Uterus (tissue), 4 donors: ENCODE measurements at places on chromosomes 3 and 15. TPM values are rescaled to one million over a fixed set of nuclear protein-coding genes. Genes with fewer than 3 reads are reported as not detected.

The CMC1 gene
- total RNA-seq = 5.5 TPM

The TRIM59 gene
- total RNA-seq = not detected

The BAHD1 gene
- 5.0 TPM for total RNA-seq

DNA sequence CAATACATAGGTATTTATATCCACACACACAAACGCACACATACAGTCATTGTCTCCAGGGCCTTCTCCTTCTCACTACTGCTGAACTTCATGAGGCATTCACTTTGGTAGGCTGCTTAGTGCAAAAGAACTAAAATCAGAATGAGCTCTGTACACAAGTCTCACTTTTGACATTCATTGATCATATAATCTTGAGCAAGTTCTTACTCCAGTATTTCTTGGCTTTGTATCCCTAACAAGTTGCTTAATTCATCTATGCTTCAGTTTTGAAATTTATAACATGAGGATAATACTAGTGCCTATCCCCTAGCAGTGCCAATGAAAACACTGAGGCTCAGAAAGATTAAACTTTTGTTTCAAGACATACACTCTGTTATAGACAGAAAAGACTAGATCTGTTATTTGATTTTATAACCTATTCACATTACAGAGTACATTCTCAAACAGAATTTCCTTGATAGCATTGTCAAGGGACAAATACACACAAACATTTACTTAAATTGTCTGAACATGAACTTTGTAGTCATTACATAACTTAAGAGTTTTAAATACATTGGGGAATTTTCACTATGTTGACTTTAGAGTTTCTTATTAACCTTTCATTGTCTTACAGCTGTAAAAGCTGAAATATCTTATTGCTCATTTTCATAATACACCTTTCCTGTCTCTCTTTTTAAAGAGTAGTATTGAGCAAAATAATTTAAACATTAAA lies 55.0 kb upstream of the SI start:
- no peaks in the 10 kb centered on the region for H3K36me3 ChIP-seq
- H3K27ac ChIP-seq = no peak overlapping the region
- no peak for DNase-seq
- H3K27me3 ChIP-seq = no peaks in the 10 kb centered on the region
- H3K4me3 ChIP-seq = no peak overlapping the region

The NR2E3 gene
- not detected for total RNA-seq

DNA sequence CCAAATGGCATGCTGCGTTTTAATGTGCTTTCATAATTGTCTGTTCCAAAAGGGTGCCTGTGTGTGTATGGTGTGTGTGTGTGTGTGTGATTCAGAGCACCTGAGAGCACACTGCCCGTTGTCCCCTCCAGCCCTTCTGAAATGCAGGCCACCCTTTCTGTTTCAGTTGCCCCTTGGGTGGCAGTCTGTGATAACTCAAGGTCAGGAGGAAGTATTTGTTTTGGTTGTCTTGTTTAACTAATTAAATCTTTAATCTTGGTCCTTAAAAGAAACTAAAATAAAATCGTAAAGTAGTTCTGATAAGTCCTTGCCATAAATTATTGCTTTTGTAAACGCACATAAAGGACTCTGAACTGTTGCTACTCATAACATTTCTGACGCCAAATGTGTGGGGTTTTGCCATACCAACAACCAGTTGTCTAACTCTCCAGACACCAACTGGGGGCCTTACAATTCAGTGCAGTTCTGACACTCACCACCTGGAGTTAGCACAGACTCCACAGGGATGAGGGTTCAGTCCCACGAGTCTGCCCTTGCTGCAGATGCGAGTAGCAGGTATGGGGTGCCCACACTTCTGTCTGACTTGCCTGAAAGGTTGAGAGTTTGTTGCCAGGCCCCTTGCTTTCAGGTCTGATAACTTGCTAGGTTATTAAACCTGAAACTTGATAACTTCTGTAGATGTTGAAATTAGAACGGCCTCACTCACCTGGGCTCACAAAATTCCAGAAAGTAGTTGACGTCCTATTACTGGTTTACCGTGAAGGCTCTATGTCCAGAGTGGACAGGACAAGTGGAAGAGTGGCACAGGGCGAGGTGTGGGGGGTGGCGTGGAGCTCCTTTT lies 157.3 kb downstream of the IGF1R start:
- no peak overlapping the region for H3K27ac ChIP-seq
- no peaks in the 10 kb centered on the region for H3K36me3 ChIP-seq
- no peak overlapping the region for H3K4me3 ChIP-seq
- no peak for DNase-seq

GRCh38 chr3:149080699-149081091 lies 5.6 kb downstream of the HLTF start:
- DNase-seq = no peak
- H3K4me1 ChIP-seq = peaks cover 9% of the 10 kb centered on the region
- no peak overlapping the region for H3K27ac ChIP-seq
- H3K27me3 ChIP-seq = no peaks in the 10 kb centered on the region
- H3K36me3 ChIP-seq = no peaks in the 10 kb centered on the region

- no peaks in the 10 kb centered on the region for H3K4me1 ChIP-seq
- no peaks in the 10 kb centered on the region for H3K36me3 ChIP-seq
- no peaks in the 10 kb centered on the region for H3K27me3 ChIP-seq
- no peak overlapping the region for H3K27ac ChIP-seq
- H3K4me3 ChIP-seq = no peak overlapping the region
- no peak for DNase-seq
Observed at GRCh38 chr3:108953210-108953609, 469 bp downstream of the GUCA1C start.

DNA sequence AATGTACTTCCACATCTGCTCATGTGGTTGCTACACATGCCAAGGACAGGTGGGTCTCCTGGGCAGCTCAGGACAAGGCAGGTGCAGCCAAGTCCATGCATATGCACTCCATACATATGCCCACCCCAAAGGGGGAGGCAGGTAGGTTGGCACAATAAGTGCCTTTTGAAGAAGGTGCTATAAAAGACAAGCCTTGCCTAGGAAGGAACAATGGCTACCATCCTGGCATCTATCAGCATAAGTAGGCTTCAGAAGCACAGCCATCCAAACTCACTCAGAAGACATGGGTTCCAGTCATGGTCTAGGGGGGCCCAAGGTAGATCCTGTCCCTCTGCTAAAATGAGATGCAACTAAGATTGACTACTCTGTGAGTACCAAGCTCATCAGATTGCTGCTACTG lies 34.6 kb downstream of the NBEAL2 start:
- H3K27me3 ChIP-seq = no peaks in the 10 kb centered on the region
- no peaks in the 10 kb centered on the region for H3K36me3 ChIP-seq
- no peak for DNase-seq
- peaks cover 4% of the 10 kb centered on the region for H3K4me1 ChIP-seq

DNA sequence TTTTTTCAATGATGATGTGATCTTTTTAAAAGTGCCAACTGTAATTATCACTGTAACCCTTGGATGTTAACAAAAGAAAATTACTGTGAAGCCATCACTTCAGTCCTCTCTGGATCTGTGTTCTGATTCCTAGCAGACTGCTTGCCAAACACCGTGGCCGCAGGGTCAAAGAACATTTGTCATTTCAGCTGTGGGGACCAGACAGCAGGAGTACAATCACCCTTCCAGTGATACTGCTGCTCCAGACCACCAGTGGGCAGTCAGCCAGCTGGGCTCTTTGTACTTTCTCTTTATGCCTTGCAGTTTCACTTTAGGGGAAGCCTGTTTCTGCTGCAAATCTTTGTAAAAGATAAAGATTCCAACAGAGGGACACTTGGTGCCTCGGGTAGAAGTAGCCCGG lies 770.0 kb downstream of the GRM7 start:
- H3K36me3 ChIP-seq = no peaks in the 10 kb centered on the region
- H3K27ac ChIP-seq = no peak overlapping the region
- H3K27me3 ChIP-seq = no peaks in the 10 kb centered on the region
- DNase-seq = no peak

The BNC1 gene
- total RNA-seq = 2.1 TPM

GRCh38 chr15:45050587-45050986 lies 27.6 kb downstream of the SORD start:
- H3K27ac ChIP-seq = no peak overlapping the region
- no peak for DNase-seq
- no peaks in the 10 kb centered on the region for H3K4me1 ChIP-seq
- no peaks in the 10 kb centered on the region for H3K36me3 ChIP-seq
- no peaks in the 10 kb centered on the region for H3K27me3 ChIP-seq

DNA sequence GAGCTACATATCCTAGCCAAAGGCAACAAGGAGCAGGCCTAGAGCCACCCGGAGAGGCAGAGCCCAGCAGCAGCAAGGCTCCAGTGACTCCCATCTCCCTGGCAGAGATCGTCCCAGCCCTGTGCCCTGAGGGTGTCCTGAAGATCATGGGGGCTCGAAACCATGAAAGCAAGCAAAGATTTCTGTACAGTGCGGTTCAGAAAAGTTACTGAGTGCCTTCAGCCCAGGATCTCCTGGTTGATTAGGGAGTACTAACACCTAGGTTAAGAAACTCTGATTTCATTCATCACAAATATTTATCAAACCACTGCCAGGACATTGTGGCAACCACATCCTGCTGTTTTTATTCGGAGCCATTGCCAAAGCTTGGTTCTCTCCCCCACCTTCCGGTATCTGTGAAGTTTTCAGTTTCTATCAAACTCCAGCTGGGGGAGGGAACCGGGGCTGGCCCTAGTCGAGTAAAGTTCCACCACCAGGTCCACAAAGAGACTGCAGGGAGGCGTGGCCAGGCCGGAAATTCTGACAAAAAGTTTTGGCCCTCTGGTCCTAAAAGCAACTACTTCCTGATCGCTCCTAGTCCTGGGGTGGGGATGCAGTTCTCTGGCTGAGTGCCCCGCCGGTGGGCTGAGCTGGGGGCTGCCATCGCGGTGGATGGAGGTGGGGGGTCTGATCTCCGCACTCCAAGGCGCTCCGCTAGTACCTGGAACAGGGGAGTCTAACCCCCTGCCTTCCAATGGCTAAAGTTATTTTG lies 1.2 kb downstream of the RAB43 start:
- peak overlapping the region; percentile 95 for H3K27ac ChIP-seq
- peak overlapping the region; percentile 56 for H3K4me3 ChIP-seq
- DNase-seq = peak; percentile 84
- no peaks in the 10 kb centered on the region for H3K4me1 ChIP-seq
- H3K36me3 ChIP-seq = no peaks in the 10 kb centered on the region

- H3K27ac ChIP-seq = no peak overlapping the region
- H3K4me3 ChIP-seq = no peak overlapping the region
- no peak for DNase-seq
- no peaks in the 10 kb centered on the region for H3K27me3 ChIP-seq
- no peaks in the 10 kb centered on the region for H3K4me1 ChIP-seq
Observed at GRCh38 chr3:68802111-68802870, 130.1 kb downstream of the TAFA4 start.

The CDHR4 gene
- not detected for total RNA-seq

DNA sequence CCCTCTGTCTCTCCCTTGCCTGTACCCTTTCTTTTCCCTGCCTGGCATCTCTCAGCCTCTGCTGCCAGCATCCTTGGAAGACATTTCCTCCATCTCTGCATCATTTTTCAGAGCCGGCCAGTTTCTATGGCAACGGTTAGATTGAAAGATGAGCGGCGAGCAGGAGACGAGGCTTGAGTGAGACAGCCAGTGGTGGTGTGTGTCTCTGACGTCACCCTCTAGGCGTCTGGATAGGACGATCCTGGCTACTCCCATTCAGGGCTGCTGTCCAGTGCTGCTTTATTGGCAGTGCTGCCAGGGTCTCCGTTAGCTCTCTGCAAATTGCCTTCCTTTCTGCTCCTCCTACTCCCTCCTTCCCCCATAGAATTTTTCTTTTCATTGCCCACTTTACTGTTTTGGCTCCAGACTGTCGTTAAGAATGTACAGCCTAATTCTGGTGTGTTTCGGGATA lies 57.9 kb downstream of the TRAK1 start:
- DNase-seq = peak; percentile 65
- no peaks in the 10 kb centered on the region for H3K4me1 ChIP-seq
- no peak overlapping the region for H3K27ac ChIP-seq
- no peak overlapping the region for H3K4me3 ChIP-seq
- no peaks in the 10 kb centered on the region for H3K27me3 ChIP-seq

DNA sequence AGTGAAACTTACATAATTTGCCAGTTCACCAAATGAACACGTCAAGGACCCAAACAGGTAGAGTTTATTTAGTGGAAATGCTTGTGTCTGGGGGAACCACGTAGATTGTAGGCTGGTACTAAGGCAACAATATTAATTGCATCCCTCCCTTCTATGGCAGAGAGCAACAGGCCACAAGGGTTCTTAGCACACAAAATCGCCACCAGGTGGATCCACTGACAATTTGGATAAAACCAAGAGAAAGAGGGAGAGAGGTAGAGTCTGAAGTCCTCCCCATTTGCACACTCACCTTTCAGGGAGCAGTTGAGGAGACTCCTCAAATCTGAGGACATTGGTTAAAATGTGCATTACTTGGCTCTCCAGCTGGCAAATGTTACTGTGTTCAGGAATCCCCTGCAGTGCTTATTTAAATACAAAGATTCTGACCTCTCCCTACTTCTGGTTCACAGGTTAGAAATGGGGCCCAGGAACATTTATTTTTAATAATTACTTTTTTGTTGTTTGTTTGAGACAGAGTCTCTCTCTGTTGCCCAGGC lies 181.0 kb upstream of the FEZF2 start:
- DNase-seq = no peak
- H3K36me3 ChIP-seq = no peaks in the 10 kb centered on the region
- H3K27ac ChIP-seq = no peak overlapping the region
- no peaks in the 10 kb centered on the region for H3K4me1 ChIP-seq
- no peak overlapping the region for H3K4me3 ChIP-seq

The LEKR1 gene
- total RNA-seq = 0.26 TPM

GRCh38 chr15:82807920-82808633 lies 1.4 kb upstream of the WHAMM start:
- no peaks in the 10 kb centered on the region for H3K27me3 ChIP-seq
- DNase-seq = no peak
- no peak overlapping the region for H3K27ac ChIP-seq
- H3K4me3 ChIP-seq = no peak overlapping the region

GRCh38 chr3:146594843-146595482 lies 10.2 kb downstream of the PLSCR5 start:
- H3K27ac ChIP-seq = no peak overlapping the region
- no peaks in the 10 kb centered on the region for H3K36me3 ChIP-seq
- no peak overlapping the region for H3K4me3 ChIP-seq
- no peaks in the 10 kb centered on the region for H3K27me3 ChIP-seq
- H3K4me1 ChIP-seq = no peaks in the 10 kb centered on the region

DNA sequence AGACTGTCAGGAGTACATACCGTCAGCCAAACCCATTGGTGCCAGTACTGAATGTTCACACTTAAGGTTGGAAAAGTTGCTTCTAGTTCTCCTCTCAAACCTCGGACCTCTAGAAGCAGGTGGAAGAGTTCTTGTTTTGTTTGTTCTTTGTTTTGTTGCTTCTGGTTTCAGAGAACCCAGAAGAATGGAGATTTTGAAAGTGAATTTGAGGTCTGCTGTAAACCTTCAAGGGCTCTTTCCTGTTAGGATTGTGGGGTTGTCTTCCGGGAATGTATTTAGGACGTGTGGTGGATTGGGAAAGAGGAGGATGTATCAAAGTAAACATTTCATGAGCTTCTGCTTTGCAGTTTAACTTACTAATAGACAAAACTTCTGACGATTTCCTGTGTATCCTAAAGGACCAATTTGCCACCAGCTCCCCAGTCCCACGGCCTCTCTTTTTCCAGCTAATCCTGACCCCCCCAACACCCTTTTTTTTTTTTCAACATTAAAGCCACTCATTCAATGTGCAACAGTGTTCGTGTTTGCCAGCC lies 50.3 kb downstream of the FILIP1L start:
- H3K27ac ChIP-seq = no peak overlapping the region
- H3K4me1 ChIP-seq = no peaks in the 10 kb centered on the region
- DNase-seq = no peak
- H3K27me3 ChIP-seq = no peaks in the 10 kb centered on the region
- H3K4me3 ChIP-seq = no peak overlapping the region
- no peaks in the 10 kb centered on the region for H3K36me3 ChIP-seq
